ENCODE measurements at places on chromosomes 2 and 18.
A peak's percentile ranks its signal among the peaks of the same experiment; 100 is the strongest.

GRCh38 chr2:8840475-8841091, 3.2 kb upstream of the KIDINS220 start:
- DNase-seq, result no peak

DNA sequence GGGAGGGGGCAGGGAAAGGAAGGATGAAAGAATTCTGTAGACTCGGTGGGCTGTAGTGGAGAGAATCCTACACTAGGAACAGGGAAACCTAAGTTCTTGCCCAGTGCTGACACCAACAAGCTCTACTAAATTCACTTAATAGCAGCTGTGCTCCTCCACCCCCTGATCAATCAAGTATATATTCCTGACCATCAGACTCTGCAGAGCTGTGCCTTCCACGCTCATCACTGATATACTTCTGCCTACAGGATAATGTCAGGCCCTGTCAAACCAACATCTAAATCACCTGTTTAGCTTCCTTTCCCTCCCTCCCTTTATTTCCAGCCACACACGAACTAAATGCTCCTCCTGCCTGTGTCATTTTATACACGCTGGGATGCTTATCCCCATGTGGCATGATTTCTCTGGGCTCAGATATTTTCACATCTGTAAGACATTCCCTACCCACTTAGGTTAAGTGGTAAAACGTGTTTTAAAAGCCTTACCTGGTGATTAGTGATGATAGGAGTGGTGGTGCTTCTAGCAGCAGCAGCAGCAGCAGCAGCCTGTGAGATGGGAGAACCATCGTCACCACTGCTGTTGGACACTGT, 301.9 kb downstream of the LRRTM1 start:
- no peak for DNase-seq

- no peak for DNase-seq
Measured at GRCh38 chr2:233121856-233122255, 61.7 kb downstream of the INPP5D start.

DNA sequence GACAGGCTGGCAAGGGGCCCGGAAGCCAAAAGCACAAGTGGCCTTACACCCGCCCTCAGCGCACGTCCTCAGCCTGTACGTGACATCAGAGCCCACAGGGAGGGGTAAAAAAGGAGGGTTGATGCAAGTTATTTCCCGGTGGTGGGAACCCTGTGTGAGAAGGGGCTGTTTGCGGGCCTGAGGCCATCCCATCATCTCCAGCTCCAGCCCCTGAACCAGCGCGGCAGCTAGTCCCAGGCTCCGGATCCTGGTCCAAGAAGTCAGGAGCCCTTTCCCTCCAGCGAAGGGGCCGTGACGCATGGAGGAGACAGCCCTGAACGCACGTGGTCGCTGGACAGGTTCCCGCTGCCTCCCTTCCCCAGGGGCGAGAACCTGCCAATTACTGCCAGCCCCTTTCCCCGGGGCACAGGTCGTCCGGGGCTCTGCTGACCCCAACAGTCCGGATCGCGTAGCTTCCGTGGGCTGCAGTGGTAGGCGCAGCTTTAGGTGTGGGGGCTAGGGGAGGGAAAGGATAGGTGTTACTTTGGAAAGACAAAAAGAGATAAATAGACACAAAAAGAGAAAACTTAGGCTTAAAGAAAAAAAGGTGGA, 1.3 kb upstream of the LRP2 start:
- DNase-seq, result peak; percentile 22

- DNase-seq, result no peak
Measured at GRCh38 chr2:124913868-124914267, 888.8 kb downstream of the CNTNAP5 start.

- DNase-seq, result peak; percentile 60
Measured at GRCh38 chr2:197786010-197786877, 1.1 kb upstream of the BOLL start.

DNA sequence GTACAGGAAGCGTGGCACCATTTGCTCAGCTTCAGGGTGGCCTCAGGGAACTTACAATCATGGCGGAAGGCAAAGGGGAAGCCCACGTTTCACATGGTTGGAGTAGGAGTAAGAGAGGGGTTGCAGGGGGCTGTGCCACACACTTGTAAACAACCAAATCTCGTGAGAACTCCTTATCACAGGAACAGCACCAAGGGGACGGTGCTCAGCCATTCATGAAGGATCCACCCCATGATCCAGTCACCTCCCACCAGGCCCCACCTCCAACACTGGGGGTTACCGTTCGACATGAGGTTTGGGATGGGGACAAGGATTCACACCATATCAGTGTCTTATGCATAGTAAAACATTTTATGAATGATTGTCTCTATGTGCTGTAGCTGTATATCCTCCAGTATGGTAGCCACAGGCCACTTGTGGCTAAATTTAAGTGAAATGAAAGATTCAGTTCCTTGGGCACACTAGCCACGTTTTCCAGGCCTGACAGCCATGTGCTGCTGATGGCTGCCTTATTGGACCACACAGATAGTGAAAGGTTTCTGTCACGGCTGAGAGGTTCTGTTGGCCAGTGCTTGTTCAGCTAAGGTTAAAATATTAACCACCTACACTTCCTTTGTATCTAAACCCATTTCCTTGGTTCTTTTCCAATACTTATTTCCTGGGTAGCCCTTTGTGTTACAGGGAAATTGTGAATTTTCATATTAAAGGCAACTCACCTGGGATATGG, 77.3 kb downstream of the AGAP1 start:
- no peak for DNase-seq

DNA sequence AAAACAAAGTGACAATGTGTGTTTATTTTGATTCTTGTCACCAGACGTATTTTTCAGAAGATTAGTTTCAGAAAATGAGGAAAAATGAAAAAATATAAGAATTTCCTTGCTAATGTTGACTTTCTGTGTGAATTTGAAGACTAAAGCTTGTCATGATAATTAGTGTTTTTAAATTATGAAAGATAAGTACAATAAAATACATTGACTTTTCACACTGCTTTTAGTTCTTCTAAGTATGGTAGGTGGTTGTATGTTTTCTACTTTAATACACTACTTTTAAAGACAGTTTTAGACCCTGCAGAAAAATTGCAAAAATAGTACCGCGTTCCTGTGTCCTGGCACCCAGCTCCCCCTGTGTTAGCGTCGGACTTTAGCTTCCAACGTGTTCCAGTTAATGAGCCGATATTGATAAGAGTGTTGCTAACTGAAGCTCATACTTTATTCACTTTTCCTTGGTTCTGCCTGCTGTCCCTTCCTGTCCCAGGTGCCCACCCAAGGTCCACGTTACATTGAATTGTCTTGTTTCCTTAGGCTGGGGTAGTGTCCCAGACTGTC, 695 bp downstream of the RBFA start:
- no peak for DNase-seq

DNA sequence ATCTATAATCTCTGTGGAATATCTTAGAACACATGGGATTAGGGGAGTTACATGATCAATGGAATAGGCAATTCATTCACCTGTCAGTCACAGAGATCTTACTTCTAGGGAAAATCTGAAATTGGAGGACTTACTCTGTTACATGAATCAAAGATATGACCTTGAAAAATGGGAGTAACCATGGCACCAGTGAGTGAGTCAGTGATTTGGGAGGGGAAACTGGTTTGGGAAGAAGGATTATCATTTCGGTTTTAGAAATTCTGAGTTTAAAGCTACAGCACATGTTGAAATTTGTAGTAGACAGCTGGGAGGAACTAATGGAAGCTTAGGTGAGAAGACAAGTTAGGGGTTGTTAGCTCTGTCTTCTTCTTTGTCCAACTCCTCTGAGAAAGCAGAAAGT, 153.7 kb downstream of the CAMKMT start:
- DNase-seq, result no peak

DNA sequence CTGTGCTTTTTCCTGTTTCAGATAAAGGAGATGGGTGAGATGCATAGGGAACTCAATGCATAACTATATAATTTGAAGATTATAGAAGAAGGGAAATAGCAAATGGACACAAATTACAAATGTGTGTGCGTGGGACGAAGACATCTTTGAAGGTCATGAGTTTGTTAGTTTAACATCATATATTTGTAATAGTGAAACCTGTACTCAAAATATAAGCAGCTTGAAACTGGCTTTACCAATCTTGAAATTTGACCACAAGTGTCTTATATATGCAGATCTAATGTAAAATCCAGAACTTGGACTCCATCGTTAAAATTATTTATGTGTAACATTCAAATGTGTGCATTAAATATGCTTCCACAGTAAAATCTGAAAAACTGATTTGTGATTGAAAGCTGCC, 16.4 kb upstream of the MSH2 start:
- no peak for DNase-seq
